Anterior cingulate cortex (tissue), 58 donors: ENCODE measurements at places on chromosomes 5 and 9.

DNA sequence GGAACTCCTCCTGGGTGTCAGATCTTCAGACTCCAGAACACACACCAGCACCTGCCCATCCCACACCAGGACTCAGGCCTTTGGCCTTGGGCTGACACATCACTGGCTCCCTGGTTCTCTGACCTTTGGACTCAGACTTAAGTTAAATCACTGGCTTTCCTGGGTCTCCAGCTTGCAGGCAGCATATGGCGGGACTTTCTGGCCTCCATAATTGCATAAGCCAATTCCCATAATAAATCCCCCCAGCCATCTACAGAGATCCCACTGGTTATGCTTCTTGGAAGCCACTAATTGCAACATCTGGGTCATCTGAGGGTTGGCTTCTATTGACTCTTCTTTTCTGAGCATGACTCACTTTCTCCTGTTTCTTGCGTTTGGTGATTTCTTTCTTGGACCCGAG, 80.3 kb upstream of the SARDH start:
- no peak for DNase-seq

- no peak for DNase-seq
Measured at GRCh38 chr5:58849921-58850667, 267.2 kb downstream of the RAB3C start.

- DNase-seq: no peak
Measured at GRCh38 chr5:7881091-7881490, 12.1 kb downstream of the MTRR start.

- DNase-seq: no peak
Measured at GRCh38 chr5:59187857-59188256, 605.0 kb downstream of the RAB3C start.

GRCh38 chr5:137856916-137857862, 10.5 kb upstream of the MYOT start:
- no peak for DNase-seq

DNA sequence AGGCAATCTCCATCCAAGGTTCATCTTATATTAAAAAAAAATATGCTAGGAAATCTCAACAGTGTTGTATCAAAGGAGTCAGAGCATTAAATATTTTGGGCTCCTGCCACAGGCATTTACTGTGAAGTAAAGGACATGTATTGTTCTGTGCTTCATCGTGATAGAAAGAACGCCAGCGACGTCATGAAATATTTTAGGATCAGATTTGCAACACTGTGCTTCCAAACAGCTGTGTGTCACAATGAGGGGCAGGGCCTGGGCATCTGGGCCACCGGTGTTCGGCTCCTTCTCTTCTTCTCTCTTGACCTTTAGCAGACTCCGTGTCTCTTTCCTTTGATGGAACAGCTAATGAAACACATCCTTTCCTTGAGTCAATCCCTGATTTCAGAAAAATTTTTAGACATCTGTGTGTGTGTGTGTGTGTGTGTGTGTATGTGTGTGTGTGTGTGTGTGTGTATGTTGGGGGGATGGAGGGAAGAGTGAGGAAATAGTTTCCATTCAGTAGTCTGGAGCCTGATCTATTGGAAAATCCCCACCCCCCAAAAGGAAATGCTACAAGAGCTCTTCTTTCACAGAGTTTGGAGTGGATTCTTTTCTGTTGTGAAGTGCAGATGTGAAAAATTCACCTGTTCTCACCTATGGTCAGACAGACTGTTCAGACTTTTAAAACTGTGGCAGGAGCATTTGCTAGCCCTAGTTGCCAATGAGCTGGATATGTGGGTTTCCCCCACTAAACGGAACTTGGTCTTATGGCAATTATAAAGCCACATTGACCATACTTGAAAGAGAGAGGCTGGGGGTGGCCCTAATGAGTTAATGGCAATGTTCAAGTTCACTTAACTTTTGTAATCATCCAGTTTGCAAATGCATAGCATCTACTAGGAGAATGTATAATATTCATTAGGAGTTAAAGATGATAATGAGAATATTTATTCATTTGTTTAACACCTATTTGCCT, 18.1 kb upstream of the TNC start:
- no peak for DNase-seq

DNA sequence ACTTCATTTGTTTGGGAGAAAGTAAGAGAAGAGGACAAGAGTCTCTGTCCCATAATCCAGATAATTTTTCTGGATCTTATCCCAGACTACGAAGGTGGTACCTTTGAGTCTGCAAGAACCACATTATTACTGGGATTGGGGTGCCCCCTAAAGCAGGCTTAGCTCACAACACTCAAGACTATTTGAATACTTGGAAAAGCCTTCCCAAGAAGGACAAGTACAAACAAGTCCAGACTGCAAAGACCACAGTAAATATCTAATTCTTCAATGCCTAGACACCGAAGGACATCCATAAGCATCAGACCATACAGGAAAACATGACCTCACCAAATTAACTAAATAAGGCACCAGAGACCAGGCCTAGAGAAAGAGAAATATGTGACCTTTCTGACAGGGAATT, 40.2 kb upstream of the TMED7 start:
- DNase-seq: no peak

DNA sequence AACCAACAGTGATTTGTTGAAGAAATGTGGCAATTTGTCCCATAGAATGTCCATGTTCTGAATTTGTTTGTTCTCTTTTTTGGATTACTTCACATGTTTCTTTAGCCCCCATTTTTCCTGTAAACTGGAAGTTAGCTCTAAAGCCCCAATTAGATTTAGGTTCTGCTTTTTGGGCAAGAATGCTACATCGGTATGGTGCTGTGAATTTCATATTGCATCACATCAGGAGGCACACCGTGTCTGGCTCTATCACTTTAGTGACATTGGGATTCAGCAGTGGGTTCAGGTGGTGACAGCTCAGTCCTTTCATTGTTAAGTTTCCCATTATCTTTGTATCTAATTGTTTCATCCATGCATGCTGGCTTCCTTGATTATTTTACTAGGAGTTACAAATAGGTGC, 27.9 kb downstream of the ADGRV1 start:
- DNase-seq: no peak

- DNase-seq: no peak
Measured at GRCh38 chr5:166349046-166349445, 1942.4 kb upstream of the WWC1 start.

GRCh38 chr9:136899196-136899595, 12.9 kb downstream of the TRAF2 start:
- DNase-seq: no peak

- DNase-seq: no peak
Measured at GRCh38 chr9:93295456-93296076, 111.6 kb downstream of the WNK2 start.

DNA sequence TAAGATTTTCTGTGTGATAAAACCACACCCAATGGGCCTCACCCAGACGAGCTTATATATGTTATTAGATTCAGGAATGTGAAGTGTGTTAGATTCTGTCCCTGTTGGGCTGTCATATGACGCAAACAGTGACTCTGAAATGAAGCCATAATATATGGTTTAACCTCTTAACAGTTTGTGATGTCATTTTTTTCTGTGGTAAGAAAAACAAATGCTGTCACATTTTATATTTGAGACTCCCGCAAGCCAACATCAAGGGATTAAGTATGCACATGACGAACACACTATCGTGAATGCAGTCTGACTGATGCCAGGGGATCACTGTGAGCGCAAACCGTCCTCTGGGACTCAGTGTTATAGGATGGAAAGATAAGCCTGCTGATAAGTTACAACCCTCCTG, 321.7 kb downstream of the SH3GL2 start:
- no peak for DNase-seq

DNA sequence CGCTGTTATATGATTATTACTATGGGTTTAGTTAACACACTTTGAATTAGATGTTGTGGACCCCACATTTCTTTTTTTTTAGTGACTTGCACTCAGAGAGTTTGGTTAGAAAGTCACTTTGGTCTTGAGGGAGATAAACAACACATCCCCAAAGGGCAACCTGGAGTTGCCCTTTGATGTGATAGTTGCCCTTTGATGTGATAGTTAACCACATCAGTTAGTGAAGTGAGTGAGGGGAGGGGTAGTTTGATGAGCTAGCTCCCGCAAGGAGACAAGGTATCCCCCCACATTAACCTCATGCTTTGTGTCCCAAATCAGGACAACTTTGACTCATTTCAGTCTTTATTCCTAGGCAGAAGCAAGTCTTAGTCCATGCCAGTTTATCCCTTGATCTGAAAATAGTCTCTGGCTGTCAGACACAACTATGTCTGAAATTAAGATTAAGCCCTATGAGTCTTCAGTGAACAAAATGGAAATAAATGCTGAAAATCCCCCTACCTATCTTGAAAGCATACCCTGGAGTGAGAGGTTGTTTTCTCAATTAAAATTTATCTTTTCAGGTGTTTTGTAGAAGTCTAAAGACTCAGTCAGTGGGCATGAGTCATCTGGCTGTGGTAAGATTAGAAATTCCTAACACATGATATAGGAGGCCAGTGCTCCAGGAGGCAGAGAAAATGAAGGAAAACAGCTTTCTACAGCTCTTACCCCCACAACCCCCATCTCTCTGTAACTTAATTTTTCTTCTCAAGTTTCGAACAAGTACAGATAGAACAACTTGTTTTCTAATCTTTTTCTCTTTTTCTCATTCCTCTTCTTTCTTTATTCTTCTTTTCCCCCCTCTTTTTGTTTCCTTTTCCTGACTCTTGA, 208.9 kb upstream of the DMRTA1 start:
- no peak for DNase-seq

DNA sequence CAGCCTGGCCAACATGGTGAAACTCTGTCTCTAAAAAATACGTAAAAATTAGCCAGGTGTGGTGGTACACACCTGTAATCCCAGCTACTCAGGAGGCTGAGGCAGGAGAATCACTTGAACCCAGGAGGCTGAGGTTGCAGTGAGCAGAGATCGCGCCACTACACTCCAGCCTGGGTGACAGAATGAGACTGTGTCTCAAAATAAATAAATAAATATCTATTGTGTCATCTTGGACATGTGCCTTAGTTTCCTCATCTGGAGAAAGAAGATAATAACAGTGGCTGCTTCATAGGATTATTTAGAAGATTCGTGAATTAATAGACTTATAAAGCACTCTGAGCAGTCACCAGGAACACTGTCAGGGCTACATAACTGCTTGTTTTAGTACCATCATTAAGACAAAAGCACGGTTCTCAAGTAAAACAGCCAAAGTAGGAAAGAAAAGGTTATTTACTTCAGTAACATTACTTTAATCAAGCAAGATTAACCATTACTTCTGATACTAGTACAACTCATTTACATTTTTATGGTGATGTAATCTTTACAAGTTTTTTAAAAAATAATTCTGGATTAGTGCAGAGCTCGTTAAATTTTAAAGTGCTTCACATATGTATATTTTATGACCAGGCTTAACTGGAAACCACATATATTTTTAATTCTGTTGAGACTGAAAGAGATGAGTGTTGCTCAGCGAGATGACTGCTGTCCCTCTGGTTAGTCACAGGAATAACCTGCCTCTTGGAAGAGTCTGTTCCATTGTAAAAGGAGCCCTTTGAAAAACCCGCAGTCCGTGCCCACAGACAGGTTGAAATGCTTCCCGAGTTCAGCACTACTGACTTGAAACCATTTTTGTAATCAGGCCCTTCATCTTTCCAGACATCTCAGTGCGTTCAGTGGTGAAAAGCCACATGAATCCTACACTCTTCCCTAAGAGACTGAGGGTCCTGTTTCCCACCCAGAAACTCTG, 36.7 kb downstream of the ANKH start:
- no peak for DNase-seq

DNA sequence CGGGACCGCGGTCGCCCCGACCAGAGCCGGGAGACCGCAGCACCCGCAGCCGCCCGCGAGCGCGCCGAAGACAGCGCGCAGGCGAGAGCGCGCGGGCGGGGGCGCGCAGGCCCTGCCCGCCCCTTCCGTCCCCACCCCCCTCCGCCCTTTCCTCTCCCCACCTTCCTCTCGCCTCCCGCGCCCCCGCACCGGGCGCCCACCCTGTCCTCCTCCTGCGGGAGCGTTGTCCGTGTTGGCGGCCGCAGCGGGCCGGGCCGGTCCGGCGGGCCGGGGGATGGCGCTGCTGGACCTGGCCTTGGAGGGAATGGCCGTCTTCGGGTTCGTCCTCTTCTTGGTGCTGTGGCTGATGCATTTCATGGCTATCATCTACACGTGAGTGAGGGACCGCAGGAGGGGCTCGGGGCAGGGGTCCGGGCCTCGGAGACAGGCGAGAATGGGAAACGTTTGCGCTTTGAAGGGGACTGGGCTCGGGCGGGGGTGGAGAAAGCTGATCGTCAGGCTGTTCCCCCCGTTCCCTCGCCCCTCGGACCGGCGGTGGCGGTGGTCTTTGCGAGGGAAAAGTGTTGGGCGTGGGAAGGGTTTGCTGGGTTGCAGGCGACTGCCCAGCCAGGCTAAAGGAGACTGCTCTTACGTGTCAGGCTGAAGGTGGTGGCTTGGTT, 457 bp downstream of the UGCG start:
- DNase-seq: peak; percentile 31

- DNase-seq: no peak
Measured at GRCh38 chr5:110354915-110355644, 371.4 kb downstream of the TMEM232 start.

GRCh38 chr5:159415301-159415937, 85.1 kb upstream of the IL12B start:
- no peak for DNase-seq

DNA sequence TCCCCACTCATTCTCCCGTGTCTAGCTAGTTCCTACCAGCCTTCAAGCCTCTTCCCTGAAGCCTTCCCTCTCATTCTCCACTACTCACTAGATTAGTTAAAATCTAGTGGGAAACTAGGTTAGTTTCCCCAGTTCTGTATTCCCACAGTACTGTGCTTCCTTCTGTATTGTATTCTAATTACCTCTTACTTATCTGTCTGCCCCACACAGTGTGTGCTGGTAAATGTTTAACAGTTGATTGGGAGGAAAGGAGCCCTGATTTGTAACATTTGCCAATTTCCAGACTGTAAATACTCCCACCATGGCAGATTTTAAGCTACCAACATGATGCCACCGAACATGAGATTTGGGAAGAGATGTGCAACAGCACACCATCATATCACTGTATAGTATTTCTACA, 8.3 kb downstream of the KLHL3 start:
- DNase-seq: no peak

- no peak for DNase-seq
Measured at GRCh38 chr5:168972731-168973130, 328.2 kb downstream of the SLIT3 start.

DNA sequence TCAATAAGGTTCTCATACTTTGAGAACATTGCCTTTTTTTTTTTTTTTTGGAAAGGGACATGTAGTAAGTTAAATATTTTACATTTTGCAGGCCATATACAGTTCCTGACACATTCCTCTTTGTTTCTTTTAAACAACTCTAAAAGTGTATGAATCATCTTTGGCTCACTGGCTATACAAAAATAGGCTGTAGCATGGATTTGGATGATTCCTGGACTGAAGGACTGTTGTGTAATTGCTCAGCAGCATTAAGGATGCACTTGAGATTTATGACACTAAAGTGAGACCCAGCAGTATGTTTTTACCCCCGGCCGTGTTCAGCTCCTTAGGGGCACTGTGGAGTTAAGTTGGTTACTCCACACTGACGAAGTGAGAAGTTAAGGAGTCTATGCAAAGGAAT, 41.3 kb downstream of the VPS13A start:
- DNase-seq: no peak

DNA sequence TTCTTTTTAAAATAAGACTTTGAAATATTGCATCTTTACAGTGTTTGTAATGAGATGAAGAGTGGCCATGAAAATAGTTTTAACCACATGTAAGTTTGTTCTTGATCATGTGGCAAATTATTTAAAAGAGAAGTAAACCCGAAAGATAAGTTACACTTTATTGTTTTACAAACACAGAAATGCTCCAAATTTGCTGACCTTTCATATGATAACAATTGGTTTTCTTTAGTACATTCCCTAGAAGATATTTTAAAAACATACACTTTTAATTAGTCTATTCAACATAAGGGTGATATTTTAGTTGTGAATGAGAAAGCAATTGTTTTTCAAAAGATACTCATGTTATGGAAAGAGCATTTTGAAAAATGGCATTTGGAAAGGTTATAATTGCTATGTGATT, 287.7 kb downstream of the PSAT1 start:
- DNase-seq: no peak
